Breast epithelium (tissue), 4 donors: ENCODE measurements at places on chromosomes 6 and 20. TPM values are rescaled to one million over a fixed set of nuclear protein-coding genes. Genes with fewer than 3 reads are reported as not detected.
A peak's percentile ranks its signal among the peaks of the same experiment; 100 is the strongest.

The LRRC1 gene
- 37.4 TPM for total RNA-seq

The CGAS gene
- total RNA-seq, result 3.7 TPM

The CST3 gene
- 699 TPM for total RNA-seq

The MRAP2 gene
- total RNA-seq, result 0.16 TPM

The C4A gene
- total RNA-seq, result 275 TPM

- peaks cover 10% of the 10 kb centered on the region for H3K4me1 ChIP-seq
- H3K27me3 ChIP-seq, result no peaks in the 10 kb centered on the region
- H3K27ac ChIP-seq, result no peak overlapping the region
Measured at GRCh38 chr6:11273406-11274065, 41.1 kb upstream of the NEDD9 start.

DNA sequence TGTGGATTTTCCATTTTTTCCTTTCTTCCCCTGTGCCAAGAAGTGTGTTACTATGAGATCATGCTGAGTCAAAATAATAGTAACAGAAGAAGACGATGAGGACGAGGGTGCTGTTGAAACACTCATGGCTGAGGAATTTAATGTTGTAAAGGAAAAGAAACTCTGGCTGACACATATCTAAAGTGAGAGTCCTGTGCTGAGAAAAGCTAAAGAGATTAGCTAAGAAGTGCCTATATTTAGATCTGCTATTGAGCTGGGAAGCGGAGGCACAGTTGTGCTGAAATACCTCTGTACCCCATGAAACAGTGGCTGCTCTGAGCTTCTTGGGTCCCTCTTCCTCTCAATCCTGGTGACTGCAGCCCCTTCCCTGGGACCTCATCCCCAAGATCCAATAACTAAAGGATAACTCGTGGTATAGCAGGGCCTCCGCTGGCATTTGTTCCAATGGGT is 1.1 kb upstream of the SYTL3 start:
- H3K36me3 ChIP-seq, result no peaks in the 10 kb centered on the region
- H3K27me3 ChIP-seq, result no peaks in the 10 kb centered on the region
- H3K27ac ChIP-seq, result peak overlapping the region; percentile 5
- H3K4me3 ChIP-seq, result no peak overlapping the region
- no peaks in the 10 kb centered on the region for H3K4me1 ChIP-seq
- DNase-seq, result no peak

GRCh38 chr6:135106611-135107010 is 52.0 kb upstream of the HBS1L start:
- no peaks in the 10 kb centered on the region for H3K36me3 ChIP-seq
- no peak overlapping the region for H3K4me3 ChIP-seq
- no peaks in the 10 kb centered on the region for H3K27me3 ChIP-seq

DNA sequence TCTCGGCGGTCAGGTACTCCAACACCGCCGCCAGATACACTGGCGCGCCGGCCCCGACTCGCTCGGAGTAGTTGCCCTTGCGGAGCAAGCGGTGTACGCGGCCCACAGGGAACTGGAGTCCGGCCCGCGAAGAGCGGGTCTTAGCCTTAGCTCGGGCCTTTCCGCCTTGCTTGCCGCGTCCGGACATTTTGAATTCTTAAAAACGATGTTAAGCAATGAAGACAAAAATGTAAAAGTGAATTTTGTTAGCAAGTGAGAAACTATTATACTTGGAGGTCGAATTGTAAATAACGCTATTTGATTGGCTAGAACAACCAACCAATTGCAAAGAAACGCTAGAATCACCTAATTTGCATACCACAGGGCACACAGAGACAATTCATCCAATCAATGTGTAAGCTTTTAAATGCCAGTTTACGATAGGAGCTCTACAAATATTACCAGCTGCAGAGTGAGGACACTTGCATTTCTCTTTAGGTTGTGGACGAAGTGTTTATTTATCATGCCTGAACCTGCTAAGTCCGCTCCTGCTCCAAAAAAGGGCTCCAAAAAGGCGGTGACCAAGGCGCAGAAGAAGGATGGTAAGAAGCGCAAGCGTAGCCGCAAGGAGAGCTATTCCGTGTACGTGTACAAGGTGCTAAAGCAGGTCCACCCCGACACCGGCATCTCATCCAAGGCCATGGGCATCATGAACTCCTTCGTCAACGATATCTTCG is 112.0 kb downstream of the HFE start:
- H3K4me3 ChIP-seq, result peak overlapping the region; percentile 49
- H3K27ac ChIP-seq, result peak overlapping the region; percentile 99
- no peaks in the 10 kb centered on the region for H3K27me3 ChIP-seq
- H3K36me3 ChIP-seq, result no peaks in the 10 kb centered on the region
- DNase-seq, result peak; percentile 68

- no peaks in the 10 kb centered on the region for H3K36me3 ChIP-seq
- no peaks in the 10 kb centered on the region for H3K27me3 ChIP-seq
- no peak overlapping the region for H3K4me3 ChIP-seq
- peak overlapping the region; percentile 12 for H3K27ac ChIP-seq
- no peak for DNase-seq
Measured at GRCh38 chr6:31966997-31967925, 4.7 kb downstream of the DXO start.

- H3K4me1 ChIP-seq, result no peaks in the 10 kb centered on the region
- no peaks in the 10 kb centered on the region for H3K27me3 ChIP-seq
- no peaks in the 10 kb centered on the region for H3K36me3 ChIP-seq
- H3K4me3 ChIP-seq, result no peak overlapping the region
- DNase-seq, result no peak
Measured at GRCh38 chr20:49614338-49615050, 46.6 kb upstream of the PTGIS start.

GRCh38 chr20:48564982-48565539 is 262.7 kb downstream of the PREX1 start:
- H3K36me3 ChIP-seq, result no peaks in the 10 kb centered on the region
- no peak overlapping the region for H3K27ac ChIP-seq
- no peak for DNase-seq
- no peak overlapping the region for H3K4me3 ChIP-seq

DNA sequence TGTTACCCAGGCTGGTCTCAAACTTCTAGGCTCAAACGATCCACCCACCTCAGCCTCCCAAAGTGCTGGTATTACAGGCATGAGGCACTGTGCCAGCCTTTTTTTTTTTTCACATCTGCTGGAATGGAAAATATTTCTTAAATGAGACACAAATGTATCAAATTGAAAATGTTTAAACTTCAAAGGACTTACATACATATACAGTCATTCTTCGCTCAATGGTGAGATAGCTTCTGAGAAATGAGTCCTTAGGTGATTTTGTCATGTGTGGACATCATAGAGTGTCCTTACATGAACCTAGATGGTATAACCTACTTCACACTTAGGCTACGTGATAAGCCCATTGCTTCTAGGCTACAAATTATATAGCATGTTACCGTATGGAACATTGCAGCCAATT is 43.1 kb downstream of the MICA start:
- no peaks in the 10 kb centered on the region for H3K4me1 ChIP-seq
- H3K36me3 ChIP-seq, result no peaks in the 10 kb centered on the region
- no peak overlapping the region for H3K4me3 ChIP-seq
- H3K27ac ChIP-seq, result no peak overlapping the region

- no peak overlapping the region for H3K4me3 ChIP-seq
- H3K27me3 ChIP-seq, result peaks cover 2% of the 10 kb centered on the region
- no peaks in the 10 kb centered on the region for H3K4me1 ChIP-seq
- DNase-seq, result no peak
- no peaks in the 10 kb centered on the region for H3K36me3 ChIP-seq
Measured at GRCh38 chr6:168355716-168356522, 36.3 kb upstream of the DACT2 start.

- H3K4me3 ChIP-seq, result peak overlapping the region; percentile 72
- H3K36me3 ChIP-seq, result no peaks in the 10 kb centered on the region
- H3K27me3 ChIP-seq, result peaks cover 8% of the 10 kb centered on the region
- no peaks in the 10 kb centered on the region for H3K4me1 ChIP-seq
- peak; percentile 48 for DNase-seq
Measured at GRCh38 chr6:27894839-27895762, 17.1 kb downstream of the OR2B2 start.

DNA sequence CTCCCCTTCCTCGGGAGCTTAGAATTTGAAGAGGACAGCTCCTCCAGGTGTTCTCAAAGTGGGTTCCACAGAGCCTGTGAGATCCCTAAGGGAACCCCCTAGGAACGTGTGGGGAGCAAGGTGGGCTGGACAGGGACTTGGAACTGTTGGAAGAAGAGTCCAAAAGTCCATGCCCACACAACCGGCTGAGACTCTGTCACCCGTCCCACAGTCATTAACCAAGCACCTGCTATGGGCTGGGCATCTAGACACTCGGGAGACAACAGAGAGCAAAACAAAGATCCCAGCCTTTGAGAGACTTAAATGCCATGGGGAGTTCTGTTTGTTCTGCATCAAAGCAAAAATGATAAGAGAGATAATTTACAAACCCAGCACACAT is 51.9 kb upstream of the SAYSD1 start:
- no peak for DNase-seq
- H3K36me3 ChIP-seq, result no peaks in the 10 kb centered on the region
- H3K4me1 ChIP-seq, result no peaks in the 10 kb centered on the region
- H3K27me3 ChIP-seq, result no peaks in the 10 kb centered on the region

GRCh38 chr20:38804682-38805501 is 605 bp upstream of the PPP1R16B start:
- H3K4me1 ChIP-seq, result no peaks in the 10 kb centered on the region
- H3K4me3 ChIP-seq, result peak overlapping the region; percentile 49
- peak; percentile 25 for DNase-seq
- peak overlapping the region; percentile 75 for H3K27ac ChIP-seq
- peaks cover 7% of the 10 kb centered on the region for H3K27me3 ChIP-seq

DNA sequence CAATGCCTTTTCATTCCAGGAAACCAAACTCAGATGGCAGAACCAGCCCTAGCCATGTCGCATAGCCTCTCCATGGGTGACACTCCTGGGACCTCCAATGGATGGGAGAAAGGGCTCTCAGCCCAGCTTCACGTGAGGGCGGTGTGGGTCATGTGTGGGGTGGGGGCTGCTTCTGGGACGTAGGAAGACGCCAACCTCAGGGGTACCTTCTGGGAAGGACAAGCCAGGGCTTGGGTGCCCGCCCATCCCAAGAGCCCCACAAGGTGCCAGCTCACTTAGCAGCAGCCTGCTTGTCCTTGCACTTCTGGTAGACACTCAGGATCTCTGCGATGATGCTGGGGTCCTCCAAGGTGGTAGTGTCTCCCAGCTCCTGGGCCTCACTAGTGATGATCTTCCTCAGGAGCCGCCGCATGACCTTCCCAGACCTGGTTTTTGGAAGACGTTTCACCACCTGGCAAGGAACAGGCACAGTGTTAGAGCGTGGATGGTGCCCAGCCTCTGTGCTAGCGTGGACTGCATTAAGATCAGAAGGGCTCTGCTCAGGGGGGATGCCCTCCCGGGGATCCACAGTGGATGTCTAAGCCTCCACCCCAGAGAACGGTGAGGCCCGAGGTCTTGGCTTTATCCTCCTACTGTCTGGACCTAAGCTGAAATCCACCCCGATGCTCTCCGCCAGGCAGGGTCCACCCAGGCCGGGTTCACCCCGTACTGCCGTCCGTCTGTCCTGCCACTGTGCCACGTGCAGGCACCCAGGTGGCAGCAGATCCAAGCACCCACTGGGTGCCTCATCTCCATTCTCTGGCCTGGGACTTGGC is 15.1 kb upstream of the APMAP start:
- peak; percentile 13 for DNase-seq
- H3K36me3 ChIP-seq, result peaks cover 15% of the 10 kb centered on the region
- no peaks in the 10 kb centered on the region for H3K4me1 ChIP-seq
- no peaks in the 10 kb centered on the region for H3K27me3 ChIP-seq
- H3K4me3 ChIP-seq, result no peak overlapping the region
- H3K27ac ChIP-seq, result no peak overlapping the region

DNA sequence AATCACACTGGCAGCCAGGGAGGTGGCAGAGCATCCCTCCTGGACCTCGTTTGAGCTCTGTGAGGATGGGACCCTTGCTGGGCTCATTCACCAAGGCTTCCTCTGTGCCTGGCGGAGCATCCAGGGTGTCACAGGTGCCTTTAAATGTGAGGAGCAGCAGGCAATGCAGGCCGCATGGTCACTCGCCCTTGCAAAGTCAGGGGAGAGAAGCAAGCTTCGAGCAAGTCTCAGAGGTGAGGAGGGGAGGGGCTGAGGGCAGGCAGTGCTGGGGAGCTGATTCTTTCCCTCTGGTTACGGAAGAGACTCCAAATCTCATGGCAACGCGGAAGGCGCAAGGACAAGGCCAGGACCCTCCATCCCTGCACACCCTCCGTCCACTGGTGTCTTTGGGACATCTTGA is 182.7 kb upstream of the PMEPA1 start:
- DNase-seq, result peak; percentile 36
- H3K27me3 ChIP-seq, result no peaks in the 10 kb centered on the region
- no peaks in the 10 kb centered on the region for H3K4me1 ChIP-seq
- no peak overlapping the region for H3K4me3 ChIP-seq
- H3K36me3 ChIP-seq, result no peaks in the 10 kb centered on the region
- H3K27ac ChIP-seq, result no peak overlapping the region

DNA sequence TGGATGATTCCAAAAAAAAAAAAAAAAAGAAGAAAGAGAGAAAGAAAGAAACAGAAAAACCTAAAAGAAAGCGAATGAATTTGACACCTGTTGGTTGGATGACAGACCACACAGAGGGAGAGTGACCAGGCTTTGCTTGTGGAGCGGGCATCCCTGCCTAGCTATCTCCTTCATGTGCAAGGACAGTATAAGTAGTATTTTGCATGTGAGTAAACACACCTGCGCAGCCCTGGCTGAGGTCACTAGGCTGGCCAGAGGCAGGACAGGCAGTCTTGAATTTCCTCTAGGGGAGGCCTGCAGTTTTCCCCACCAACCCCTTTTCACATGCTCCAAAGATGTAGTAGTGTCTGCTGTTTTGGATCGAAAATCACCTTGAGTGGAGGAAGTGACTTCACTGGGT is 126.4 kb downstream of the CCDC170 start:
- H3K4me1 ChIP-seq, result no peaks in the 10 kb centered on the region
- no peaks in the 10 kb centered on the region for H3K27me3 ChIP-seq
- no peak overlapping the region for H3K4me3 ChIP-seq

DNA sequence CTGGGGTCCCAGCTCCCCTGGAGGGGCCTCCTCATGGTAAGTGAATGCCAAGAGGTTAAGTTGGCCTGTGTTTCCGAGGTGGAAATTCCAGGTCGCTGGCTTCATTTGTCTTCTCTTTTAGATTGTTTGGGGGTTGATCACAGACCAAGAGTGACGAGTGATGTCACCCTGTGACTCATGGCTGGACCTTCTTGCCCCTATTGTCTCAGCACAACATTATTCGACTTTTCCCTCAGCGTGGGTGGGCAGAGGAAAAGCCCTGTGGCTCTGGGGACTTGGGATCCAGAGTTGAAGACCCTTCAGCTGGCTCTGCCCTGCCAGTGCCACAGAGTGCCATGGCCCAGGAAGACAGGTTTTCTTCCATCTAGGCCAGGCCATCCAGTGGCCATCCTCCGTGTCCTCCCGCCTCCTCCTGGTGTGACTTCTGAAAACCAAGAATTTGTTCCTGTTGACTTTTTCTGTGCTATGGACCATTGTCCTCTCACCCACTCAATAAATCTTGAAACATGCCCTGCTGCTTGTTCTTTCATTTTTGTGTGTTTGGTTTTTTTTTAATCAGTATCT is 15.4 kb upstream of the SNHG17 start:
- no peaks in the 10 kb centered on the region for H3K27me3 ChIP-seq
- peaks cover 6% of the 10 kb centered on the region for H3K4me1 ChIP-seq
- H3K27ac ChIP-seq, result no peak overlapping the region
- no peak for DNase-seq

- H3K27ac ChIP-seq, result no peak overlapping the region
- DNase-seq, result no peak
- no peaks in the 10 kb centered on the region for H3K36me3 ChIP-seq
- no peaks in the 10 kb centered on the region for H3K4me1 ChIP-seq
Measured at GRCh38 chr20:53447316-53447715, 146.3 kb downstream of the ZNF217 start.
